ENCODE measurements at places on chromosomes 5 and 9.
A peak's percentile ranks its signal among the peaks of the same experiment; 100 is the strongest.

DNA sequence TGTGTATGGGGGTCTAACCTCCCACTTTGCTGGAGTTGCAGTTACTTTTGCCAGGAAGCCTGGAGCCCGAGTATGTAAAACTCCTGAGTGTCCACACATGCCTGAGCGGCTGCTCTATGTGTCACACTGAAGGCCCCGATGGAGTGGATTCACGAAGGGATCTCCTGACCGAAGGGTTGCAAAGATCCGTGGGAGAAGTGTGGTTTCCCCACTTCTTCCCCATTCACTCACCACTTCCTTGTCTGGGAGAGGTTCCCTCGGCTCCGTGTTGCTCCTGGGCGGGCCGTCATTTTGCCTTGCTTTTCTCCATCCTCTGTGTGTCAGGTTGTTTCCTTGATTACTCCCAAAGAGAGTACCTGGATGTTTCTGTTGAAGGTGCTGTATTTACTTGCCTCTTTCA lies 16.2 kb upstream of the IL3 start:
- DNase-seq: no peak

DNA sequence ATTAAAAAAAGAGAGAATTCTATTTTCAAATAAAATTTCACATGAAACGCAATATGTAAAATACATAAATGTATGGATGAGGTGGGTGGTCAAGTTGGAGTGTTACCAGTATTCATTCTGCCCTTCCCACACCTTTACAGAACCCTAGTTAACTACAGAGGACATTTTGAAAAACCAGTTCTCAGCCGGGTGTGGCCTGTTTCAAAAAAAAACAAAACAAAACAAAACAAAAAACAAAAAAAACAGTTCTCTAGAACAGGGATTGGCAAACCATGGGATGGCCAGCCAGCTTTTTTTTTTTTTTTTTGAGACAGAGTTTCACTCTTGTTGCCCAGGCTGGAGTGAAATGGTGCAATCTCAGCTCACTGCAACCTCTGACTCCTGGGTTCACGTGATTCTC lies 28.4 kb upstream of the HK3 start:
- no peak for DNase-seq

DNA sequence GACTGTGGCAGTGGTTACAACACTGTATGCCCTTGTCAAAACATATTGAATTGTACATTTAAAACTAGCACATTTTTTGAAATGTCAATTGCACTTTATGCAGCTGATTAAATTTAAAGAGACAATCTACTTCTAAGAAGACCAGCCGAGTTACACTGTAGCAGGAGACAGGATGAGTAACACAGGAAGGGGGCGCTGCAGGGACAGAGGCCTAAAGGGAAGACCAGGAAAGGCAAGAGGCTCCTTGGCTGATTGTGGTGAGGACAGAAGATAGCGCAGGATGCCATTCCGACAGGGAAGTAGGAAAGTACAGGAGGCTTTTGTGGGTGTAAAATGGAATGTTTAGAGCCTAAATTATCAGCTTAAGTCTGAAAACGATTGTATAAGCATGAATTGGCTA lies 28.2 kb upstream of the PPP2R2B start:
- DNase-seq: no peak

- DNase-seq: peak; percentile 51
Measured at GRCh38 chr9:89597711-89598362, 7.0 kb upstream of the GADD45G start.
